Fibroblast of skin of back (primary cell): ENCODE measurements at places on chromosomes 7 and 10.

DNA sequence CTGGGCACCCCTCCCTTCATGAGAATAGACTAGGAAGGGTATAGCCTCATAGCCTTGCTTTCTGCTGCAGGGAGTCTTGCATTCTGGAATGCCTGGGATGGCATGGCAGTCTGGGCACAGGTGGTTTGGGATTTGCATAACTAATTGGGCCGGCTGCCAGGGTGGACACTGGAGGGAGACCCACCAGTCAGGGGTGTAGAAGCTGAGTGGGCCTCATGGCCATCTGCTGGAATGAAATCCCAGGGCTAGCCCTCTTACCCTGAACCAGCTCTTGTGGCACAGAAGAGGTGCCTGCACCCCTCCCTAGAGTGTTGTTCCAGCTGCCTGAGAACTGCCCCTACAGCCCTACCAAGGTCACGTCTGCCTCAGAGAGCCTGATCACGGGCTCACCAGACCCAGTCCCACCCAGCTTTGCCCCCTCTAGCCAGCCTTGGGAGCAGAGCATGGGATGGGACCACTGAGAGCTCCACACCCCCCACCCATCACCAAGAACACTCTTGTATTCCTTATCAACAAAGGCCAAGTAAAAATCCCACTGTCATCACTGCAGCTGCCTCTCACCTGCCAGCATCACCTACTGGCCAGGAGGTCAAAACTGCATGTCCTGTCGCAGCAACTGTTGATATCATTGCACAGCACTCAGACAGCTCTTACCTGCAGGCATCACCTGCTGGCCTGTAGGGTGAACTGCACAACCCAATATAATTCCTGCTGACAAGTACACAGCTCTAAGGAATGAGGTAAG is 148.9 kb downstream of the ZEB1 start:
- DNase-seq = no peak

DNA sequence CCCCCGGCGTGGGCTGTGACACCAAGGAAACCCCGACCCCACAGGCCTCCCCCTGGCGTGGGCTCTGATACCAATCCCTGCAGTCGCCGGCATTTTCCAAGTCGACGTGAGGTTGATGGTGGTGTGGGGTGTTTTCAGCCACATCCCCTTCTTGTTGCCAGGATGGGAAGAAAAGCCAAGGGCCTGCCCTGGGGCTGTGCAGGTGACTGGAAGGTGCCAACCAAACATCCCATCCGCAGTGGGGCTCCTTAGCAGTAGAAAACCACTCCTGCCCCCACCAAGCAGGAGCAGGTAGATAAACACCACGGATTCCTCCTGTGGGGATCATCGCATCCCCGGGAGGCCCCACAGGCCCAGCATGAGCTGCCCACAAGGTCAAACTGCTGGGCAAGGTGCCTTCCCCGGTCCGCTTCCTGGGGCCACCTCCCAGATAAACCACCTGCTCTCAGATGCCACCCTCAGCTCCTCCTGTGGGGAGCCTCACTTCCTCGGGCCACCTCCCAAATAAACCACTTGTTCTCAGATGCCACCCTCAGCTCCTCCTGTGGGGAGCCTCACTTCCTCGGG is 88.5 kb upstream of the DIP2C start:
- DNase-seq = no peak

DNA sequence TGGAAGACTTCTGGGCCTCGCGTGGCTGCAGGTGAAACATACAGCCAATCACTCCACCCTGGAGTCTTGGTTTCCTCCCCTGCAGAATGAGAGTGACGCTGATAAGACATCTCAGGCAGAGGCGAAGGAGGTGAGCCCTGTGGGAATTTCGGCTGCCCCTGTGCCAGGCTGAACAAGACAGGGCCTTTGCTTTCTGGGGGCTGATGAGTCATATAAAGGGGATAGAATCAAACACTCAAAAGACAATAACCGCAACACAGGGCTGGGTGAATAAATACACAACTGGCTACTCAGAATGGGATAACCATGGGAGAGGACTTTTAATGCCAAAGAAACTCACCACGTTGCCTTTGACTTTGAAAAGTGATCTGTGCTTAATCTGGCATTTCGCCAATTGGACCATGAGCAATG is 143.8 kb downstream of the KCNMA1 start:
- no peak for DNase-seq

- DNase-seq = peak; percentile 80
Observed at GRCh38 chr10:78267598-78267997, 233.9 kb downstream of the RPS24 start.

DNA sequence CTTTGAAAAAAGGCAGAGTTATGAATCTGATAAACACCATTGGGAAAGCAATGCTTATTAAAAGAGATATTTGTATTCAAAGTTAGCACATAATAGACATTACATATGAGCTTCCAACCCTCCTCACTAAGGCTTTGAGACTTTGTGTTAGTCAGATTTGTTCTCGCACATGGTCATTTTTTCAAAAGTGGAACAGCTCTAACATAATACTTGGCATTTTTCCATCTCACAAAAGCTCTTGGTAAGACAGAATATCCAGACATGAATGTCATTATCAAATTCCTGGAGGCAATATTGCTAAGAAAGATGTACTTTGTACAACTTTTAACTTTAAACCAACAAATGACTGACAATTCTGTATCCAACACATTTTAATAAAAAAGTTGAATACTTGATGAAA is 292.4 kb upstream of the SMIM30 start:
- DNase-seq = no peak

- DNase-seq = no peak
Observed at GRCh38 chr10:126921162-126921561, 15.9 kb downstream of the DOCK1 start.

GRCh38 chr7:47034180-47034579 is 547.7 kb downstream of the TNS3 start:
- DNase-seq = peak; percentile 61

- DNase-seq = peak; percentile 93
Observed at GRCh38 chr10:17001961-17002749, 127.5 kb downstream of the CUBN start.

DNA sequence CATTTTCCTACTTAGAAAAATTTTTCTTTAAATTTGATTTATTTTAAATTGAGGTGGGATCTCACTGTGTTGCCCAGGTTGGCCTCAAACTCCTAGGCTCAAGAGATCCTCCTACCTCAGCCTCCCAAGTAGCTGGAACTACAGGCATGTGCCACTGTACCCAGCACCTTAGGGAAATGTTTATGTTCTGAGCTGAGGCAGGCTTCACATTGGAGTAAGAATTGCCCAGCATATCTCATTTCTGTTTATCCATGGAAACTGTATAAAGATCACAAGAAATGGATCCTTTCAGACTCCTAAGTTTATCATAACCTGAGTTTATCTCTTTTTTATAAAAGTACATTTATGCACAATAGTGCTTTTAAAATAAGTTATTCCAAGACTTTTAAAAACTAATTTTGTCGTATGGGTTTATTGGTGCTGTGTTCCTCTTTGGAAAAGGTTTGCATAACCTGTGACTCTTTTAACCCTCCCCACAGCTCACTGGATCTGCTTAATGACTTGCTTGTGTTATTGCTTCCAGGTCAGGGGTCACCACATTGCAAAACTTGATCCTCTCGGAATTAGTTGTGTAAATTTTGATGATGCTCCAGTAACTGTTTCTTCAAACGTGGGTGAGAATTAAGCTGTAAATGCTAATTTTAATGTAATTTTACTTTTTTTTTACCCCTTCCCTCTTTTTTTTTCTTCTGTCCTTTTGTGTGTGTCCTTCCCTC is 40.7 kb downstream of the OGDH start:
- no peak for DNase-seq

DNA sequence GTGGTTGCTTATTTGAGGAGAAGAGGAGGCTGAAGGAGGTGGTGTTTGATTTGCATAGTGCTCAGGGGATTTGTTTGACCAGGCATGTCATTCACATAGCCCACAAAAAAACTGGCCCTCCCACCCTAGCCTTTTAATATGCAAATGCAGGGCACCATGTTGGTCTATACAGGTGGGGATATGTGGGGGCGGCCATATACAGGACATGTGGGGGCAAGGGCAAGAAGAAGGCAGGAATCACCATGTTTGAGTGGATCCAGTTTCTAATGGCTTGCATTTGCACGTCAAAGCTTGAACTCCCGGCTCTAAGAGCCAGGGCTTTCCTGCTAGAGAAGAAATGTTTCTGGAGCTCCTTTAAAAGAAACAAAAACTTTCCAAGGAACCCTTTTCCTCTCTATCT is 541.0 kb downstream of the ZWINT start:
- no peak for DNase-seq

DNA sequence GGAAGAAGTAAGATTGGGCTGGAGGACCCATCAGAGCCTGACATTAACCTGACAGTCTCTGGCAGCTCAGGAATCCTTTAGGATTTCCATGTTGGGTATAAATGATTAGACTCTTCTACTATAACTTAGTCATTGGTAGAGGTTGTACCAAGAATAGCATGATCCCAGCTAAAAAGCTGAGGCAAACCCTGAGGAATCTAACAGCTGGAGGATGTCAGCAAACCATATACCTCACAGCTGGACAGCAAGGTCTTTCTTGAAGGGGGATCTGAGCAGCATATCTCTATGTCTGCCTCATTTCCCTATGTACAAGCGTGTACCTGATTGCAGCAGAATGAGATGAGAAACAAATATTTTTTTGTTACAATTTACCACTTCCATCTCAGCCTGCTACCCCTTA is 103.2 kb downstream of the NPSR1 start:
- peak; percentile 16 for DNase-seq

DNA sequence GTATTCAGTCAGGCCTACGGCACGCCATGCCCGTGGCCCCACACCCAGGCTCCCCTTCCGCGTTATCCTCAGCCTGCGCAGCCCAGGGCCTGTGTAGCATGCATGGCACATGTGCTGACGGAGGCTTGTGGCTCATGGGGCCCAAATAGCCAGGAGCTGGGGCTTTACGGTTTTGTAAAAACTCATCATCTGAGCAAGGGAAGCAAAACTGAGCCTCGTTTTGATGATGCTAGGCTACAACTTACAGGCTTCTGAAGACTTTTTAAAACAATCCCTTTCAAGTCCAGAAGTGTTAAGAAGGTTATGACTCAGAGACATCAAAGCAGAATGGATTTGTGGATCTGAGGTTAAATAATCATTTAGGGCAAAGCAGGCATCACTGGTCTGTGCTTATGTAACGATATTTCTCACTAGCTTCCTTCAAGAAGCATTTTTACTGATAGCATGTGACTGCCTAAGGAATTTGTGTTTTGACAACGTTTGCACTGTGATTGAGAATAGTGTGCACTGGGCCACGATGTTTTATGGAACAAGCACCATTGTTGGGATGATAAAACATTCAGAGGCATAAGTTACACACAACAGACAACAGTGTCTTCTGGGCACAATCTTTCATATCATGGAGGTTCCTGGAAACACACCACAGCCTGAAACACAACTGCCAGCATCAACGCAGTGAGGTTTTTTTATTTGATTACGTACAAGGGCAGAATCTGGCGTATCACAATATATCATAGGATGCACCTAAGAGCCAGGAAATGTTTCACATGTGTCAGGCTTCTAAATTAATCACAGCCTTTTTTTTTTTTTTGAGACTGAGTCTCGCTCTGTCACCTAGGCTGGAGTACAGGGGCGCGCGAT is 274.3 kb downstream of the CCDC3 start:
- DNase-seq = no peak

- no peak for DNase-seq
Observed at GRCh38 chr10:86523348-86523747, 1.8 kb upstream of the WAPL start.

DNA sequence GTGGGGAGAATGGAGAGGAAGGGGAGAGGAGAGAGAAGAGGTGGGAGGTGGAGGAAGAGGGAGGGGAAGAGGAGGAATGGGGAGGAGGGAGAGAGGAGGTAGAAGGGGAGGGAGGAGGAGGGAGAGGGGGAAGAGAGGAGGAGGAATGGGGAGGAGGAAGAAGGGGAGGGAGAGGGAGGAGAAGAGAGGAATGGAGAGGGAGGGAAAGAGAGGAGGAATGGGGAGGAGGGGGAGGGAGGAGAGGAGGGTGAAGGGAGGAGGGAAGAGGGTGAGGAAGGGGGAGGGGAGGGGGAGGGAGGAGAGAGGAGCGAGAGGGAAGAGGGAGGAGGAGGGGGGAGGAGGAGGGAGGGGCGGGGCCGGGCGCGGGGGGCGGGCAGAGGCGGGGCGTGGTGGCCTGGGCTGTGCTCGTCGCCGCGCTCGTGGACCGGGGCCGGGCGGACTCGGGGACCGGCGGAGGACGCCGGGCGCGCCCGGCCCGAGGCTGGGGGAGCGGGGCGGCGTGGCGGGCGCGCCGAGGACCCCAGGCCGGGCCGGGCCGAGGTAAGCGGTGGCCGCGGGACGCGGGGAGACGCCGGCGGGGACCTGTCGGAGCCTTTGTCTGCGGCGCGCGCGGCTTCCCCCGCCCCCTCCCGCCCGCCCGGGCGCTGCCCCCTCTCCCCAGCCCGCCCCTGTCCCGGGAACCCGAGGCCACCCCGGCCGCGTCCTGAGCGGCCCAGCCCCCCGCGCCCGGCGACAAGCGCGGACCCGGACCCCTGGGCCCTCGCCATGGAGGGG is at the start of gene SLC29A4:
Gene SLC29A4 (plus strand): TSS at position 401 of the 774 bp plus-strand sequence. CDS start 4,874 bp downstream, outside the sequence.
- peak; percentile 36 for DNase-seq

DNA sequence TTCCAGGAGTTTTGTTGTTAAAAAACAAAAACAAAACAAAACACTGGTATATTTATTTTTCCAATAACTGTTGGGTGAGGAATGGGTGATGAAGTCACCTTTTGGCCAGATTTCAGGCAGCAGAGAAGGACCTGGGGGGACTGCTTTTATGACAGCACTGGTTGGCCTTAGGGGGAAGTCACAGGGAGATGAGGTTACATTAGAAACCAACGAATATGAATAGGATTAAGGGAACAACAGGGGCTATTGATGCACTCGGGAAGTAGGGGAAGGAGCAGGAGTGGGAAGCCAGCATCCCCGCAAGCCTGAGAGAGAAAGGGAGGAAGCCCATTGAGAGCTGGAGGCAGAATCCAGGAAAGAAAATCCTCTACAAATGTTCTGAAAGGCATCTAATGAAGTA is 958.4 kb downstream of the TYW1 start:
- DNase-seq = no peak

- no peak for DNase-seq
Observed at GRCh38 chr7:36279200-36279925, 110.3 kb upstream of the ANLN start.

GRCh38 chr7:80335511-80336231 is 176.2 kb downstream of the GNAT3 start:
- DNase-seq = no peak

GRCh38 chr7:9029681-9030530 is 596.5 kb downstream of the NXPH1 start:
- no peak for DNase-seq

GRCh38 chr10:77251297-77252013 is 386.2 kb downstream of the KCNMA1 start:
- peak; percentile 54 for DNase-seq

- no peak for DNase-seq
Observed at GRCh38 chr10:1642600-1643160, 94.6 kb downstream of the ADARB2 start.

DNA sequence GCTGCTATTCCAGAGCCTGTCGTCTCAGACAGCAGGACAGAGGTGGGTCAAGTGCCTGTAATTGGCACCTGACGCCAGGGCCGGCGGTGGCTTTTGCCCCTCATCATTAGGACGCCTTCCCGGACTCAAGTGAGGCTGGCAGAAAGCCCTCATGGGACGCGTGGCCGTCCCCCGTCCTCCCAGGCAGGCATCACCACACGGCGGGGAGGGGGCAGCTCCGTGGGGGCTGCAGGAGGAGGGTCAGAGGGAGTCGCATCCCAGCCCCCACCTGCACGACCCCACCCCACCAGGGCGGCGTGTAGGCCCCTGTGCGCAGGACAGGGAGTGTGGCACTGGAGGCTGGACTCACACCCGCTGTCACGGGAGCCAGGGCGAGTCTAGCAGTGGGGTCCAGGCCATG is 16.3 kb downstream of the CFAP46 start:
- DNase-seq = no peak
